Stimulated activated CD8-positive, alpha-beta memory T cell treated with anti-CD3 and anti-CD28 coated beads, Interleukin-2, amount 100 ng/mL, for 48 hours (primary cell): ENCODE measurements at places on chromosomes 5 and 9.

GRCh38 chr9:25964239-25964638 is 286.0 kb upstream of the TUSC1 start:
- DNase-seq = no peak

DNA sequence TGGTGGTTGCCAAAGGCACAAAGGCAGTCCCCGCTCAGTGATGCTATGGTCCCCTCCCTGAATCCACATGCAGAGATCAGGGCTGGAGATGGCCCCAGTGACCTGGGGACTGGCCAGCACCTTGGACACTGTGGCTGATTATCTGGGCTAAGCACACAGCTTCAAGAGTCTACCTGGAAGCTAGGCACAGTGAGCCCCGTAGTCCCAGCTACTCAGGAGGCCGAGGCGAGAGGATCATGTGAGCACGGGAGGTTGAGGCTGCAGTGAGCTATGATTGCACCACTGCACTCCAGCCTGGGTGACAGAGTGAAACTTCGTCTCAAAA is 8.3 kb upstream of the SCGB3A1 start:
- no peak for DNase-seq

DNA sequence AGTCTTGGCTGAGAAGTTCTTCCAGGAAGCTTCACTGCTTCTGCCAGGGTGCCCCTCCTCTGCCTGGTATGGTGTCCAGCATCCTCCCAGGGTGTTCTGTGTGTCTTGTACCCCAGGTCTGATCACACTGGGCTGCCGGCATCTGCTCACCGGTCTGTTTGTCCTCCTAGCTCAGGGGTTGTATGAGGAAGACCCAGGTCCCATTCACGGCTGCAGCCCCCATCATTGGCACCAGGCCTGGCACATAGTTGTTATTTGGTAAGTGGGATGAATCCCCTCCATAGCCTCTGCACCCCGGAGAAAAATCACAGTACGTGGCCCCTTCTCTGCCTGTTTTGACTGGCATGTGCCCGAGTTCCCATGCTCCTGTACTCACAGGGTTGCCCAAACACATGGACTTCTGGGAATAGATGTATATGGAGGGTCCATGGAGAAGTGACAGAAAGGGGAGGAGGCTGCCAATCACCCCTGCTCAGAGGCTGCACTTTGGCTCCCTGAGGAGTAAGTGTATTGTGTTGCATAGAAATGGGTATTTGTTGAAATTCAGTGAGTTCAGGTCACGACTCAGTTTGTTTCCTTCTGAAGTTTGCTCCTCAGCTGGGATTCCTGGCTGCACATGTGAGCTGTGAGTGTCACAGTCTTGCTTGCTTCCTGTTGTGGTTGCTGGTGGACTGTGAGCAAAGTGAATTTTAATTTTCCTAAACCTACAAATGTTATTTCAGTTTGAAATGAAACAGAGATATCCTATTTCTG is 96.2 kb downstream of the HSPA4 start:
- no peak for DNase-seq

DNA sequence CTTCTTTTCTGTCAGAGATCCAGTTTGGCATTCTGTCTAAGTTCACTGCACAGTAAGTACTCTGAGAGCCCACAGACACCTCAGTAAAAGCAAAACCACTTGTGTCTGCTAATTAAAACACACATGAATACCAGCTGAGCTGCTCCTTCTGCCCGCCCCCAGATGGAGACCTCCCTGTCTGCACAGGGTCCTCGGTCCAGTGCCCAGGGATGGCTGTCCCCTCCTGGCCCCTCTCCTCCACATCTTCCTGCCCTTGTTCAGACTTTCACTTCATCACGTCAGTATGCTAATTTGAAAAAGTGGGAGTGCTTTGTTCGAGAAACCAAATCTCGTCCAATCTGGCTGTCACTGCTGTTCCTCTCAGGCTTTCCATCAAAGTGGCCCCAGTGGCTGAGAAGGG is 43.5 kb downstream of the LIX1 start:
- DNase-seq = no peak

- DNase-seq = no peak
These were observed 14.5 kb upstream of the ANKRD55 start for GRCh38 chr5:56247592-56247991.

DNA sequence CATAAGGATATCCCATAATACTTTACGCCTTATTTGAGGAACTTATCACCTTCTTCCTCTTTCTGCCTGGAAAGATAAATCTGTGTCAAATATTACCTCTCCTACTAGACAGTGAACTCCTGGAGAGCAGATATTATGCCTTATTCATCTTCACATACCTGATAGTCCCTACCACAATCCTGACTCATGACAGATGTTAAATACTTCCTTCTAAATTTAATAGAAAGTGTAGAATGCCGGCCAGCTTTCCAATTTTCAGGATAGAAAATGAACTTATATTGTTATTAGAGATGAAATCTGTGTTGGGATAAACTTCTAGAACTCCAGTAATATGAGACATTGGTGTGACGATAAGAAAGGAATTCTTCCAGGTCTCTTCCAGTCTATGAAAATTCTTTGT is 89.0 kb downstream of the GCNT4 start:
- no peak for DNase-seq

GRCh38 chr5:142320430-142320738 is 4.4 kb downstream of the SPRY4 start:
- no peak for DNase-seq

DNA sequence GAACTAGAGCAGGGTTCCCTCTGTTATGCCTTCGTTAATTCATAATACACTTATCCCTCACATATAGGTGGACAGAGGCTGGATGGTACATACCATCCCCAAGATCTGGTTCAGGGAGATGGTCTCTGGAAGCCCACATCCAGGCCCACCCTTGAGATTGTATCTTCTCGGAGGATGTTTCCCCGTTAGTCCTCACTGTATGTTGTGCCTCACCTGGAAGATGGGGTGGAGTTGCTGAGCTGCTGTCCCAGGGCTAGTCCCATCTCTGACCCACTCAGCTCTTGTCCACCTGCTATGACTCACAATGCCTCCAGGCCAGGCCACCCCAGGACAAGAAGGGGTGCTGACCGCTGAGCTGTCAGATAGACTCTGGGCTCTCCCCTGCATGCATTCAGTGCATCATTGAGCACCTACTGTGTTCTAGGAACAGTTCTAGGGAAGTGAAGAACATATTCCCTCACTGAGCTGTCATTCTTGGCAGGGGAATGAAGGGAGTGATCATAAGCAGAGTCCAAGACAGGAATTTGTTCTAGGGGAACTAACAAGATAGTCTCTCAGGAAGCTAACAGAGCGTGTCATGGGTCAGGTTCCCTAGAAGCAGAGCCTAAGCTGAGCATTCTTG is at the start of gene CBY3:
CBY3 (minus strand) TSS at position 255 of the 622 bp plus-strand sequence; CDS start at position 139, 116 bp downstream.
- no peak for DNase-seq

- DNase-seq = no peak
These were observed 16.2 kb upstream of the MAT2B start for GRCh38 chr5:163489055-163489744.

GRCh38 chr5:132750471-132751230 is 3.4 kb downstream of the CCNI2 start:
- no peak for DNase-seq

- DNase-seq = no peak
These were observed 260.3 kb downstream of the GOLPH3 start for GRCh38 chr5:31913808-31914207.

DNA sequence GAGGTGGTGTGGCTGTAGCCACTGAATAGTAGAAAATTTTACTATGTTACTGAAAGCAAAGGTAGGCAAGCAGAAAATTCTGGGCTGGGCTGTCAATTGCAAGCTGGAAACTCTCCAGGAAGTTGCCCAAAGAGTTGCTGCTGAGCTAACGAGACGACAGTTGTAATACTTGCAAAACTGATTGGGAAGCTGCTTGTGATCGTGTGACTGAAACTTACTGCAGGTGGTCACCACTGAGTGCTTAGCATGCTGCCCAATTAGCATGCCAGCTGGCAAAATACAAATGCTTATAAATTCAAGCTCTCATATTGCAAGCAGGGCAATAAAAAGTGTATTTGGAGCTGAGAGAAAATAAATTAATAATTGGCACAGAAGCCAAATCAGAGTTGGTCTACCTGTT is 758.5 kb upstream of the EDIL3 start:
- no peak for DNase-seq

- peak; percentile 10 for DNase-seq
These were observed 715 bp downstream of the RC3H2 start for GRCh38 chr9:122904466-122904822.

DNA sequence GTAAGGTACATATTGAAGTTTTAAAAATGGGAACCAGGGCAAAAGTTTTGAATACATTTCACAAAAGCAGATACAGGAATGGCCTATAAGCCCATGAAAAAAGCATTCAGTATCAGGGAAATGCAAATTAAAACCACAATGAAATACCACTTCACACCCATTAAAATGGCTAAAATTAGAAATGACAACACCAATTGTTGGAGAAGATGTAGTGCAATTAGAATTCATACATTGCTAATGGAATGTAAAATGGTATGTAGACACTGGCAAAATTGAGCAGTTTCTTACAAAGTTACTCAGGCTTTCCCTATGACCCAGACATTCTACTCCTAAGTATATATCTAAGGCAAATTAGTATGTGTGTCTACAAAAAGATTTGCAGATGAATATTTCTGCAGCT is 34.2 kb downstream of the CDC14B start:
- no peak for DNase-seq

GRCh38 chr5:28517691-28518090 is 1479.3 kb upstream of the CDH9 start:
- no peak for DNase-seq

DNA sequence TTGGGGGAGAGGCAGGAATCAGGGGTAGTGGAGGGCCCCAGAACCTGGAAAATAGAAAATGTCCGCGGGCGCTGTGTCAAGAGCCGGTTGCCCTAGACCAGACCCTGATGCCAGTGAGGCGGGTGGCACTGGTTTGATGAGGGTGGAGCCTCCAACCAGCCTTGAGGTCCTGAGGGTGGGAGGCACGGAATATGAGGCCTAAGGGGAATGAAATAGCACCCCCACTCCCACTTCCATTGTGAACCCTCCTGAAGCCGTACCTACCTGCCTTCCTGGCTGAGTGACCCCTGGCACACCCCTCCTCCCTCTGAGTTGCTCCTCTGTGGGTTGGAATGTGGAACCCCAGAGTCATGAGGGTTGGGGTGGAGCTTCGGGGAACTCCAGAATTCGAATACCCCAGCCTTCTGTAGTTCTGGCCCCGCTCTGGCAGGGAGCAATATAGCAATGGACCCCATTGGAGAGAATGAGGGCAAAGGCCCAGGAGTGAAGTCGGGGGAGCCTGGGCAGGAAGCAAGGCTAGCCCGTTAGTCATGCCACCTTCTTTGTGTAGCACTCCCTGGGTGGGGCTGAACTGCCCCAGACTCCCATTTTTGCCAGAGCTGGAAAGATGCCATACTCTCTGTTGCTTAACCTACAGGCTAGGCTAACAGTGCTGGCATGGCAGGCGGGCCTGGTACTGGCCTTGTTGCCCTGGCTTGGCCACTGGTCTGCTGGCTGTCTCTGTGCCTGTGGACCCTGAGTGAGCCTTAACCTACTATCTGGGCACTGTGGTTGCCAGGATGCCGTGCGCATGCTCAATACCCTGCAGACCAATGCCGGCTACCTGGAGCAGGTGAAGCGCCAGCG is 1.0 kb downstream of the FPGS start:
- DNase-seq = no peak

DNA sequence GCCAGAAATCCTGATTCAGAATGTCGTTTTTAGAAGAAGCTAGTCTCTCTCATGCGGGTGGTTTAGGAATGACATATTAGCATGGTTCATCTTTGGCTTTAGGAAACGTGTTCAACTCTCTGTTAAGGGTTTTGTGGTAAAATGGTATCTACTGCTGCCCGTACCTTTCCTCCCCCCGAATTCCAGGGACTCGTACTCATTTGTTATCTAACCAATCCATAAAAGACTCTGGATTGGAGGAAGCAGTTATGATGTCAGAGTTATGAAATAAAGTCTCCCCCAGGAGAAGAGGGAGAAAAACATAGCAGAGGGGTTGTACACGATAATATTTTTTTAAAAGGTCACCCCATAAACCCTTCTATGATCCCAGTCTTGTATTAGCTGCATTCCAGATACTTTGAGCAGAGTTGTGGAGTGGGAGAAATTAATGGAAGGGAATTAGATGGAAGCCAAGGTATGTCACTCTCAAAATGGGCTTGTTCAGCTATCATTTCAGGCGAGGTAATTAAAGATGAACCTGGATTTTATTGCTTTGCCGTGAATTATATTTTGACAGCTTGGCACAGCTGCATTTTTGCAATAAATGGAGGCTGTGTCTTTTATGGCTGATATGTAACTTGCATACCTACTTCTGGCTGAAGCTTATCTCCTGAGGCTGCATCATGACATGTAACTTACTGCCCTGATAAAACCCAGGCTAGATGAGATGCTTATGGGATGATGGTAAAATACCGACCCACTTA is 31.3 kb downstream of the RAI14 start:
- no peak for DNase-seq

GRCh38 chr5:132471151-132471907 is 19.2 kb downstream of the IRF1 start:
- no peak for DNase-seq

GRCh38 chr5:129112295-129112694 is 17.7 kb downstream of the ISOC1 start:
- DNase-seq = no peak

GRCh38 chr5:72779520-72779919 is 36.9 kb upstream of the TNPO1 start:
- DNase-seq = no peak

DNA sequence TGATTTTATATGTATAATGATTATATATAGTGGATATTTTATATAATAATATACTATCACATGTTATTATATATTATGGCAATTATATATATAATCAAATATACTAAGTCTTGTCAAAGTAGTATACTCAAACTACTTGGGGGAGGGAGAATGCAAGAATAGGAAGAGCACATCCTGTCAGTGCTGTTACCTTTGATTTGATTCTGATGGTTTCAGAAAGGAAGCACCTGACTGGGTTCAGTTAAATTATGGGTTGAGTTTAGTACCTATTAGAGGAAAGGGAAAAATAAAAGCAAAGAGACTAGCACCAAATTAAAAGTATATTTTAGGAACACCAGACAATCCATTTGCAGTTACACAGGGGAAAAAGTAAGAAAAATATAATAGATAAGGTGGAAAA is 107.6 kb downstream of the GRIA1 start:
- no peak for DNase-seq

GRCh38 chr5:112174959-112175594 is 244.0 kb downstream of the EPB41L4A start:
- DNase-seq = peak; percentile 0
